ENCODE measurements at places on chromosomes 1 and 21.
A peak's percentile ranks its signal among the peaks of the same experiment; 100 is the strongest.

- DNase-seq, result no peak
Measured at GRCh38 chr1:235940285-235940684, 73.6 kb upstream of the LYST start.

DNA sequence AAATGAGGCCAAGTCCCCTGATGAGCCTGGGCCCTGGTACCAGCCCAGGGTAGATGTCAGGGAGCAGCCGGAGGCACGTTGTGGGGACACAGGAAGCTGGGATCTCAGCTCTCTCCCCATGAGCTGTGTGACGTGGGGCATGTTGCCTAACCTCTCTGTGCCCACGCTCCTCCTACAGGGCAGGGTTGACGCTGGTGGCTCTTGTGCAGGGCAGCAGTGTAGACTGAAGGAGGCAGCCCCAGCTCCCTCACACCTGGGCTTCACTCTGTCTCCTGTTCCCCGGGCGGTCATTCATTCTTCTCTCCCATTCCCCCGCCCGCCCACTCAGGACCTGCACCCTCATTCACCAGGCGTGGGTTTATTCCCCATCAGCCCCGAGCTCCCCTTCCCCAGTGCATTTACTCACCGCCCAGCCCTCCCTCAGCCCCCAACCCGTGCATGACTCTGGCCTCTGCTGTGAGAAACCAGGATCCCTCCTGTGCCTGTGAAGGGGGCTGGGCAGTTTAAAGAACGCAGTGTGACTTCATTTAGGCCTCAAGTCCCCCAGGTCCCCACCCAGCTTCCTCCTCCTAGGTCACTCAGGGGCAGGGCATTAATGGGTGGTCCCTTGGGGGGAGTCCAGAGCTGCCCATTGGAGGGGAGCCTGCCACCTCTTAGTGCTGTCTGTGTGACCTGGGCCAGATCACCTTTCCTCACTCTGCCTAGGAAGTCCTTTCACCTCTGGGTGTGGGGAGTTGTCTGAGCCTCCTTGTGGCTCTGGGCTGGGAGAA is 285.7 kb downstream of the PTPRU start:
- no peak for DNase-seq

GRCh38 chr1:200040481-200041138 is 13.1 kb downstream of the NR5A2 start:
- no peak for DNase-seq

DNA sequence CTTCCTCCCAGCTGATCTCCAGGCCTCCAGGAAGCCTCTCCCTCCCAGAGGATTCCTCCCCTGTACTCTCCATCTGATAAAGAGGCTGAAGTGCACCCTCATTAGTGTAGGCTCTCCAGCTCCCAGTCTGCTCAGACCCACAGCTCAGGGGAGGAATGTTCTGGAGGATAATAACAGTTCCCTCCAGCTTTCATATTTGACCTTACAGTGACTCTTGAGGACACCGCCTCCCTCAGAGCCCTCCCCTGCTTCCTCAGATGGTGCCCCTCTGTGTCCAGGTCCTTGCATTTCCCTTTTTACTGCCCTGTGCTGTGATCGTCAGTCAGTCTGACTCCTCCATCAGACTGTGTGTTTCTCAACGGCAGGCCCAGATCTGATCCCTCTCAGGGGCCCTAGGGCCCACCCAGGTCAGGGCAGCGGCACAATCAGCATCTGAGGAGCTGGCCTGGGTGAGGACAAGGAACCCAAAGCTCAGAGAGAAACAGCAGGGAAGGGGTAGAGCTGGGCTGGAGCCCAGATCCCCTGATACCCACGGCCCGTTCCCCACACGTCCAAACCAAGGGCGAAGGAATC is 1.1 kb upstream of the SHISAL2A start:
- DNase-seq, result no peak

DNA sequence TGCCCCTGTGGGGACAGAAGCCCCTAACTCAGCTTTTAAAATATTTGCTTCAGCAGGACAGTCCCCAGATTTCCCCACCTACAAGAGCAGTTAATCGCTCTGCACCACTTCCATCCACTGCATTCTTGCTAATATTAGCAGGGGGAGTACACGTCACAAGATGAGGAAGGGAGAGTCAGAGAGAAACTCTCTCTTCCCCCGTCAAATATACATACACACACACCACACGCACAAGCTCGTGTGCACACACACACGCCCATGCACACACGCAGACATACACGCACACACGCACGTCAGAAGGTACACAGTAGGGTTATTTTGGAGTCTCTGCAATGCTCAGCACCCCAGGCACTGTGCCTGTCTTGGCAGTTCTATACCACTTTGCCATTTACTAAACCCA is 2.1 kb downstream of the CLCA1 start:
- no peak for DNase-seq

- no peak for DNase-seq
Measured at GRCh38 chr21:14677013-14677412, 130.9 kb upstream of the SAMSN1 start.

DNA sequence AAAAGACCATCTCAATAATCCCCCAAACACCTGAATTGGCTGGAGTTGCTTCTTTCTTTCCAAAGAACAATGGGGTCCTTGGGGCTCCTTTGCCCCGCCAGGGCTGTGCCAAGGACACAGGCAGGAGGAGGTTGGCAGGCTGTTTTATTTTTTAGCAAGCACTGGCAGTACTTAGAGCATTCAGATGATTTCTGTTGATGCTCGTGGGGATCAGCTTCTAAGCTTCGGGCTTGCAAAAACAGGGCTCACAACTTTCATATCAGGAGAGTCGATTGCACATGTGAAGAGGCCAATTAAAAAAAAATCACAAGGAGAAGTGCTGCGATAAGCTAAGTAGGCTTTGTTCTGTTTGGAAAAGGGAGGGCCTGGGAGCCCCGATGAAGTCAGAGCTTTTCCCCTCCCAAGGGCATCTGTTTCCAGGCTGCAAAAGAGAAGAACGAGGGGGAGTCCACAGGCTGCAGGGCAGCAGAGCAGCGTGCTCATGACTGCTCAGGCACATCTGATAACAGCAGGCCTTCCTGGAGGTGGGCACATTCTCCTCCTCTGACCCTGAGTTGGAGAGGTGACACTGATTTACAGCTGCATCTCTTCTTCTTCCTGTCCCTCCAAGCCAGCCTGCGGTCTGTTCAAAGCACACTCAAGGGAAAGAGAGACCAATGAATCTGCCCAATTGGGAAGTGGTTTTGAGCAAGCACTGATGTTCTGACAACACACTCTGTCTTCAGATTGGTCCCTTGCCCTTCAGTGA is 27.3 kb upstream of the BCAR3 start:
- DNase-seq, result no peak

- no peak for DNase-seq
Measured at GRCh38 chr1:8649027-8649426, 168.4 kb downstream of the RERE start.

DNA sequence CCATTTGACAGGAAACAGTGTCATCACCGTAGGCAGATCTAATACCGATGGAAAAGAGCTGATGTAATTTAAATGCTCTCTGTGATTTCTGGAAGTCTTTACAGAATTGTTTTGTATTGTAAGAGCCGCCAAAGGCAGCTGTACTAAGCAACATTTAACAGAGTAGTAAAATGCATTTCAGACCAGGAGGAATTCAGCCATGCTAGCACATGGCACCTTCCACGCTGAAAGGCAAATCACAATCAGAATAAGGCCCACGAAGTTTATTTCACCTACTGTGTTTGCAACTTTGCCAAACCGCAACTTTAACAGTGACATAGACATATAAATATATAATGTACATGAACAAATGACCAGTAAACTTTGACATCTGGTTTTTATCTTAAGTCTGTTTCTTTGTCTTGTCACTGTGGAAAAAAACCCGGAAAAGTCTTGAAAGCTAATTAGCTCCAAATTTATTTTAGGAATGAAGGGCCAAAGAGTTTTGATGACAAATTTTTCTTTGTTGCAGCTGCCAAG is 26.1 kb upstream of the DISC1 start:
- no peak for DNase-seq

- DNase-seq, result no peak
Measured at GRCh38 chr21:37149411-37149810, 76.4 kb downstream of the TTC3 start.

DNA sequence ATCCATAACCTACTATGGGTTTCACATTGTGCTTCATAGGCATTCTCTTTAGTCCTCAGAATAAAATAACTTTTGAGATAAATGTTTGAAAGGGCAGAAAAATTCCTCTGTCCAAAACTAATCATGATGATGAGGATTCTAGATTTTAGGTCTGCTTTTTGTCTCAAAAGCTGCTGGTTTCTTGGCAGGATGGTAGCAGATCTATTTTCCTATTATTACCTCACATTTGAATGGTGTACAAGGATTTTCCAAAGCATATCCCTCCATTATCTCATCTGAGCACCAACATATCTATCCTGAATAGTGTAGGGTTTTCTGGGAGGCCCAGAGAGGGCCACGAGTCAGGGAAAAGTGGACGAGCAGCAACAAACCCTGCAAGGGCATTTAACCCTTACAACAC is 201.9 kb downstream of the PLPP3 start:
- no peak for DNase-seq

DNA sequence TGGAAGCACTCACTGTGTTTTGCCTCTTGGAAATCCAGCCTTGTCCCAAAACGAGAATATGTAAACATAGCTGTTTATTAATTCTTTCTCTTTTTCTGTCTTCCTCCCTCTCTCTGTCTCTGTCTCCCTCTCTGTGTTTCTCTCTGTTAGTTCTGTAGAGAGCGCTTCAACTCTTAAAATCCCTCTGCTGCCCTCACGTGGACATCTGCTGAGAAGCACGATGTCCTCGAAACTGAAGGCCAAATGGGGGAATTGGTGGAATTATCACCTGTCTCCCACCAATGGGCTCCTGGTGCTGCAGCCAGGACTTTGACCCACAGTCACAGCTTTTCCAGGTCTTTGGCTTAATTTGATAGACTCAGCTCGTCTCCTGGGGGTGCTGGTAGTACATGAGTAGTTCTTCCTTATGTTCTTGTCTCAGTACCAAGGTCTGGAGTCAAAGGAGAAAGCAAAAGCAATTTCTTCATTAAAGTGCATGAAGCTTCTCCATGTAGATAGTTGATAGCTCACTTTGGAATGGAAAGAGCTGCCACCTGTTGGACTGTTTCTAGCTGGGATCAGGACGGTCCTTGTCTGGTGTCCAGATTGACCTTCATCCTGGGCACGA is 5.5 kb upstream of the GBP6 start:
- peak; percentile 63 for DNase-seq

DNA sequence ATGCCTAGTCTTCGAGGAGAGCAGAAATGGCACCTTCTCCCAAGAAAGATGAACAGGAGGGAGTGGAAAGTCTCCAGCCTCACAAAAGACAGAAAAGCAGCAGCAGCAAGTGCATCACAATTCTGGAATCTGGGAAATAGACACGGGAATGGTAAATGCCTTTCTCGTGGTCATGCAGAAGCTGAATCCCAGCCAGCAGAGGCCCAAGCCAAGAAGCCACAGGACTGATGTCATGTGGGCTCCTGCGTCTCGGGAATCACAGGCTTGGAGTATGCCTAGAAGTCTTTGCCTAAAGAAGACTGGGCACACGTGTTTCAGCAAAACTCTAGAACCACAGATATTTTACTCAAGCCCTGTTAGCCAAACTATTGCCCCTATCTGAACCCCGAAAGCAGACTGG is 260.3 kb upstream of the PLD5 start:
- DNase-seq, result no peak

DNA sequence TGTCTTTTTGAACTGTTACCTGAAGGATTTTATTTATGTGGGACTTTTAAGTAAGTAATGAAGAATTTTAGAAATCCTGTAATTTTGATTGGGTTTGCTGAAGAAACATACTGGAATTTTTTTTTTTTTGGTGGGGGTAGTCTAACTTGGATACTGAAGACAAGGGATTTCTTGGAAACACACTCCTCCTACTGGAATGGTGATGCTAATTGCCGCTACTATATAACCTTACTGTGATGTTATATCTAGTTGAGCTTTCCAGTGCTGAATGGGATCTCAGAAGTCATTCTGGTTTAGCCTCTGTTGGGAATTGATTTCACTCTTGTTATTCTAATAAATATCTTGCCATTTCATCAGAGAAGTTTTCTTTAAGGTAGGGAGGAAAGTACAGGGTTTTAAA is 8.4 kb downstream of the PPP2R5A start:
- DNase-seq, result no peak

- no peak for DNase-seq
Measured at GRCh38 chr21:39178421-39178820, 4.8 kb downstream of the PSMG1 start.

DNA sequence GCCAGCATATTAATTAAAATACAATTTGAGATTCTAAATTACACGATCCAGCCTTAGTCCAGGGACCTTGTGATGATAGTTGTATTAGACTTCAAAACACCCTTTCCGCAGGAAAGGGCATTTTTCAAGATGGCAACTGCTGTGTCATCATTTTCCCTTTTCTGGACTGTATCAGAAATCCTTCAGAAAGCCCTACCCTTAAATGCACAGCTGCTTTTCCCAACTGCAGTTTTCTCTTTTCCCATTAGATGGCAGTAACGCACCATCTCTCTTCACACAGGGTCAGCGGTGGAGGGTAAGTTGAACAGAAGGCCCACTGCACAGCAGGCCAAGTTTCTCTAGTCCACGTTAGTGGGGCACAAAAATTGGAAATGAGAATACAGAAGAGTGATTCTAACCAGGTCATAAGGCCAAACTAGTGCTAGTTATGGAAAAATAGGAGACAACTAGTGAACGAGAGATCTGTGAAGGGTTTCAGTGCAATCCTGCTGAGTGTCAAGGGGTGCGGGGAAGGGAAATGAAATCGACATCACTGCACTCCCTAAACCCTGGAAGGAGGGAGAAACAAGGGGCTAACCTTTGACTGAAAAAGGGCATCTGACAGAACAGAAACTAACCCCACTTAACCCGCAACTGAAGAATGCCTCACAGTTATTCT is 22.1 kb upstream of the TDRD10 start:
- no peak for DNase-seq

DNA sequence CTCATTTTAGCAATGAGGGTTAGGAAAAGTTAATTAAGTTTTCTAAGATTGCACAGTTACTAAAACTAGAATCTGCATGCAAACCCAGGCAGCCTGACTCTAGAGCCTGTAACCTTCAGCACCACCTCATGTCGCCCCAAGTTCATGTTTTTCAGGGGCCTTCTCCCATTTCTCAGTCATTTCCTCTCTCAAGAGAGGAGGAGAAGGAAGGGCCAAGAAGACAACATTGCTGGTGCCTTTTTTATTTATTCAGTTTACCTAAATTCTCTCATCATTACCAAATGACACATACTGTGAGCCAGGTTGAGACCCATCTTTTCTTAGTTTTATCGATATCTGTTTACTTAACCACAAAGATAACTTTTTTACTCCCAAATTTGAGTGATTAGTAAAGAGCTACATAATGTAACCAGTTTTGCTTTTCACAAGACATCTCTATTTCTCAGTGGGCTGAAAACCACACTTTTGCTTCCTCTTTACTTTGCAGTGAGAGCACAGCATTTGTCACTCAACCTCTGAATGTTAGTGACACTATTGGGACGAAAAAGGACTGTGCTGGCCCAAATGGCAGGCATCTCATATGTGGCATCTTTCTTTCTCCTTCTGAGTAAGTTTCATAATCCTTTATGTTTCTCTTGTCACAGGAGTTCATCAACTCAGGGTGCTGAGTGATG is at the start of gene CD101:
Gene CD101 (plus strand): TSS at position 507 of the 674 bp plus-strand sequence. CDS start 58 bp downstream, at position 565.
- DNase-seq, result no peak

DNA sequence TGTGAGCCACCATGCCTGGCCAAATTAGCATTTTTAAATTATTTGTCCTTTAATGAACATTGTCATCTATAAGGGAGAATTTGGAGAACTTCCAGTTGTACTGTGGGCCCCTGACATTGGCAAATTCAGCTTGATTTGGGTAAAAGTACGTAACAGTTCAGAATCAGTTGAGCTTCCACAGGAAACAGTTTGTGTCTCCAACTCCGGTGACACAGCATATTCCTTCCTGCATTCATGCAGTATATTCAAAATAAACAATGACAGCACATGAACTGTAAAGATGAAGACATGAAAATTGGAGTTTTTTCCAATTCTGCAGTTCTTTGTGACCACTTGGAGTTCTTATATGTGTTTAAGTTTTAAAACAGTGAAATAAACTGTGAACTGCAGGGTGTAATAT is 28.2 kb downstream of the RNF220 start:
- DNase-seq, result no peak

Measured in stimulated activated CD8-positive, alpha-beta memory T cell treated with anti-CD3 and anti-CD28 coated beads, Interleukin-4, amount 100 ng/mL, for 4 hours (primary cell).